ENCODE measurements at places on chromosomes 16 and 17.

GRCh38 chr17:82890339-82890730 is 50.5 kb upstream of the ZNF750 start:
- DNase-seq = no peak

GRCh38 chr16:52624891-52625290 is 77.9 kb upstream of the TOX3 start:
- no peak for DNase-seq

DNA sequence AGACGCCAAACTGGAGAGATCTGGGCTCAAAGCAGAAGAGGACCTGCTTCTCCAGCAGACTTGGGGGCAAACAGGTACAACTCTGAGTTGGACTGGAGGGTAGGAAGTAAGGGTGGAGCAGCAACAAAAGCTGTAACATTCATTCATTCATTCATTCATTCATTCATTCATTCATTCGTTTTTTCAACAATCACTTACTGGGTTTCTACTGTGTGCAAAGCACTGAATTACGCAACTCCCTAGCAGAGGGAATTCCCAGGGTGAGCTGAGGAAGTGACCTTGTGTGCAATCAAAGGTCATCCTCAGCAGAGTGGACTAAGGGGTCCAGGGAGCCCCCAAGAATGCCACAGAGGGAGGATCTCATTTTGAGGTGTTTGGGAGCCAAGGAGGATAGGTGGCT is 231.1 kb upstream of the SDK2 start:
- no peak for DNase-seq

DNA sequence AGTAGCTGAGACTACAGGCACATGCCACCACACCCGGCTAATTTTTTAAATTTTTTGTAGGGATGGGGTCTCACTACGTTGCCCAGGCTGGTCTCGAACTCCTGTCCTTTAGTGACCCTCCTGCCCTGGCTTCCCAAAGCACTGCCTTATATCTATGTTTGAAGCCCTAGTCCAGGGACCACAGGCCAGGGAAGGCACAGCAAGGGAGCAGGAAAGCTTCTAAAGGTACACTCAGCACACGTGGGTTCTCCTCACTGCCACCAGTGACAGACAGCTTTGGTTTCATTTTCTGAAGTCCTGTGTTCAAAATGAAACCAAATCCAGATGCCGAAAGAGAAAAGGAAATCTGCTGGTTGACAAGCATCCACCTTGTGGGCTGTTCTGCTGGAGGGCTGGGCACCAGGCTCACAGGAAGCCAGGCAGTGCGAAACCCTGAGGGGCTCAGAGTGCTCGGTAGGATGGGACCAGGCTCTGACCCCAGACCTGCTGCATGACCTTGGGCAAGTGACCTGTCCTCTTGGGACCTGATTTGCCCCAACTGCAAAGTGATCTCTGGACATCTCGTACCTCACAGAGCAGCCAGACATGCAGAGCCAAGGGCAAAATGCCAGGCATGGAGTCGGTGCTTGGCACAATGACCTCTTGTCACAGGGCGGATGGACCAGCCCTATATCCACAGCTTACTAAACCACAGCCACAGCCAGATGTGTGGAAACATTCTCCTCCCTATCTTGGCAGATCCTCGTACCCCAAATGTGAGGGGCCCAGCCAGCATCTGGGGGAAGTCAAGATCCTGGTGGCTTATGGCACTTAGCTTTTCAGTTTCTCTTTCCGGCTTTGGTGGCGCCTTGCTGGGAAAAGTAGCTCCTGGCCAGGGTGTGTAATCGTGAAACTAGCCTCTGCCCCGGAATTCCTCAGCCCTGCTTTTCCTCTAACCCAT is 2.8 kb upstream of the SOCS1 start:
- no peak for DNase-seq

All from activated naive CD4-positive, alpha-beta T cell (primary cell).